A549 (cell line): ENCODE measurements at places on chromosomes 6 and 20. TPM values are rescaled to one million over a fixed set of nuclear protein-coding genes. Genes with fewer than 3 reads are reported as not detected.

DNA sequence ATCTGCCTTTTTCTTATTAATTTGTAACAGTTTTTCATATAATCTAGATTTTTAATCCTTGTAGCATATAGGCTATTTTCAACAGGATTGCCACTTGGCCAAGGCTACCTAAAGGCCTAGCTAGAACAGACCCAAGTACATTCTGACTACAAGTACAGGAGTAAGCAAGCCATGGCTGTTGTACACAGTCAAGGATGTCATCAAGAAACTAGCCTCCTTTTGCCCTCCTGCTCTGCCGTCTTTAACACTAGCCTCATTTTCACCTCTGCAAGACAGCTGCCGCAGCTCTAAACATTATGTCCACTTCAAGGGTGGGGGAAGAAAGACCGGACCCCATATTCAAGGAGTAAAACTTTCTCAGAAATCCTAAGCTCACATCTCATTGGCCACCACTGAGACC is 45.1 kb downstream of the EPB41L2 start:
- DNase-seq: no peak

DNA sequence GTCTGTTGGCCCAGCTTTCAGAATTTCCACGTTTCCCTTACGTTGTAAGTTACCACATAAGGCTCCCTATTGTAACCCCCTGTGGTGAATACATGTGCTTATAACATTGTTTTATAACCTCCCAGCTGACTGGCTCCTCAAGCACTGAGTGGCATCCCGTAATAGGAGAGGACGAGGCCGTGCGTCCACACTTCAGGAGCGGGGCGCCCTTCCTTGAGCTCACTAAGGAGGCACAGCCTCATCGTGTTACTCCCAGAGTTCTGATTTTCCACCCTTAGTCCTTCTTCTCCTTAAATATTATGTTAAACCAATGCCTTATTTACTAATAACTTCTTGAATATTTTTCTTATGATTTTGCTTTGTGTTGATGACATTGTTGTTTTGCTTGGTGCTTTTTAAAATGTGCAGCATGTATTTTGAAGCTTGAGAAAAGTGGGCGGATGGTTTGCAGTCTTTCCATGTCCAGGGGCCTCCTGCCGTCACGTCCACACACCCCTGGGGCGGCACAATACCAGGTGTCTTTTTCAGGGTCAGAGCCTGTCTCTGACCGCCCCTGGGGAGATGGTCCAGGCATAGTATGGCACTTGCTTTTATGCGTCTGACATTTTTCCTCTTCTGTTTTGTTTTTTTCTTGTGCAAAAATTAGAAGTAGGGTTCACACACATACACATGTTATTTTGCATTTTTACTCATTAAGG is 181.8 kb downstream of the DLL1 start:
- DNase-seq: no peak

DNA sequence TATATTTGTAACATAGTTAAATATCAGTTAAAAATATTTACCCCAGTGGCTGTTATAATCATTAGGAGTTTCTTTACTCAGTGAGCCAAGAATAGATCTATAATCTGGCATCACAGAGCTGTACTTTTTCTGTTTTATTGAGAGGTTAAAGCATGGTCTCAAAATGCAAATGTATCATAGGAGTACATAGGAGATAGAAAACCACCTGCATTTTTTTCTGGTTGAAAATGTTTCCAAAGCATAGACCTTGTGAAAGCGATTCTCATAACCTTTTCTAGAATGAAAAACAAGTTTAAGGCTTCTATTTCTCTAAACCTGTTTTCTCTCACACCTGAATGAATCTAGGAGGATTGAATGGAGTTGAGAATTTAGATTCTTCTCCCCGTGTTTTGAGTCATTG is 14.4 kb downstream of the KCNQ5 start:
- no peak for DNase-seq

HLA-DQB2 gene
- not detected in 3 replicates for polyA plus RNA-seq

GRCh38 chr6:91654357-91654756 is 1067.5 kb upstream of the MAP3K7 start:
- DNase-seq: no peak

DNA sequence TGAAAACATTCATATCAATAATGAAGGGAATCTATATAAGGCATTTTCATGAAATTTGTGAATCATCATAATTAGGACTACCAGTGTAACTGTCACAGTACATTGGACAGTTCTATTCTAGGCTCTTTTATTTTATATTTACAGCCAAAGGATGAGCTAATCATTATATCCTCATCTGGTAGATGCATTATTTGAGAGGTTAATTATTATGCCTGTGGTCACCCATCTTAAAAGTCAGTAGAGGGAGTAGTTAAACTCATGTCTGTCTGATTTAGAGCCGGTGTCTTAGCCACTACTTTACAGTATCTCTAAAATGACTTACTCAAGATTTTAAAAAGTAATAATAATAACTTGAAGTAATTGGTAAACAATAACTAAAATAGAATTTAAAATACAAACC is 899.3 kb upstream of the MAP3K7 start:
- DNase-seq: no peak

DNA sequence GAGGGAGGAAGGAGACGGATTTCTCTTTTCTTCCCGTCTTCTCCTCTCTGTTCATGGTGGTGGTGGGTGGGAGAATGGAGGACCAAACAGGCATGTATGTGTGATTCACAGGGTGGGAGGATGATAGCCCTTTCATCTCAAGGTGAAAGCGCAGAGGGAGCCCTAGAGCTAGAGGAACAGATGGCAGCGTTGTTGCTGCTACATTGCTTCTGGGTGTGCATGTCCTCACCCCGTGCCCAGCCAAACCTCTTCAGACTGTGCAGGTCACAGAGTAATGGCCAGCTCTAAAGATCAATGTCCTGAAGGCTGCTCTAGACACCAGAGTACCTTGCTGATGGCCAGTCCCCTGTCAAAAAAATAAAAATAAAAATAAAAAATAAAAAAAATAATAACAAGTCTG is 301.8 kb downstream of the TBC1D7 start:
- DNase-seq: no peak

GRCh38 chr6:163738725-163739407 is 324.3 kb downstream of the QKI start:
- no peak for DNase-seq

DNA sequence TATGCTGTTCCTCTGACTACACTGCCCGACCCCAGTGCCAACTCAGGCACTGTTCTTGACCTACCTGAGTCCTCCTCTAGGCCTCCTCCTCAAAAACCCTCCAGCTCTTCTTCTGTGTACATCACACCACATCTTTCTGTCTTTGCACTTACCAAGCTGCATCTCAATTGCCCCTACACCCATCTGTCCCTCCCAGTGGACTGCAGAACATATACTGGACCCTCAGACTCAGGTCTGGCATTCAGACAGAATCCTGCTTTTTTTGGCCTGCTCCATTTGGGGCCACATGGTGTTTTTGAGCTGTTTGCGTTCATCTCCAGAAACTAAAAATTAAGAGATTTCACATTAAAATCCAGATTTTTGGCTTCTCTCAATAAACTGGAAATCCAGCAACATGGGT is 23.2 kb upstream of the YWHAB start:
- DNase-seq: no peak

LHFPL5 gene
- 0.10 to 0.17 TPM (median 0.16 TPM) in 3 replicates for polyA plus RNA-seq

RUNX2 gene
- polyA plus RNA-seq: 0.83 to 0.94 TPM (median 0.83 TPM) in 3 replicates

DNA sequence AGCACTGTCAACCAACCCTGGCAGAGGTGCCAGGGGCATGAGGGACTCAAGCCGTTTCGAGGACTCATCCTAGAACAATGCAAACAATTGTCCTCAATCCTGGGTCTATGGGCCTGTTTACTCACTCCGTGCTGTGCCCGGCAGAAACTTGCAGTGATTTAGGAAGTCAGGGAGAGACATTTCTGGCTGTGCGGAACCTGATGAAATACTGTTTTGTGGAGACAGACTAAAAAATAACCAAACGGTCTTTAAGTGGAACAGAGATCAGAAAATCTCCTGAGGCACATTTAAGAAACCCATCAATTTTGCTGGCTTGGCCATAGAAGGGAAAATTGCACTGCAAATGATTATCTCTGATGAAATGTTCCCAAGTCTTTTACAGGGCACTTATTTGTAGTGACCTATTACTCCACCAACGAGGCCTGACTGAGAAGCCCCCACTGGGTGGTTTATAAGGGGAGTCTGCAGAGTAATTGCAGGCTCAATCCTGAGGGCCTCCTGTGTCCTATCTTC is 79.8 kb upstream of the KCNK16 start:
- no peak for DNase-seq

GRCh38 chr20:19566226-19566945 is 191.7 kb upstream of the RIN2 start:
- DNase-seq: no peak
